Activated T-helper 9 cell treated with anti-CD3 and anti-CD28 coated beads, Interleukin-2, amount 50 U/mL, for 16 hours (primary cell): ENCODE measurements at places on chromosomes 5 and 9.

GRCh38 chr9:121301881-121302286 is 33.9 kb downstream of the GSN start:
- no peak for DNase-seq

GRCh38 chr5:53423724-53424123 is 56.7 kb upstream of the FST start:
- no peak for DNase-seq

DNA sequence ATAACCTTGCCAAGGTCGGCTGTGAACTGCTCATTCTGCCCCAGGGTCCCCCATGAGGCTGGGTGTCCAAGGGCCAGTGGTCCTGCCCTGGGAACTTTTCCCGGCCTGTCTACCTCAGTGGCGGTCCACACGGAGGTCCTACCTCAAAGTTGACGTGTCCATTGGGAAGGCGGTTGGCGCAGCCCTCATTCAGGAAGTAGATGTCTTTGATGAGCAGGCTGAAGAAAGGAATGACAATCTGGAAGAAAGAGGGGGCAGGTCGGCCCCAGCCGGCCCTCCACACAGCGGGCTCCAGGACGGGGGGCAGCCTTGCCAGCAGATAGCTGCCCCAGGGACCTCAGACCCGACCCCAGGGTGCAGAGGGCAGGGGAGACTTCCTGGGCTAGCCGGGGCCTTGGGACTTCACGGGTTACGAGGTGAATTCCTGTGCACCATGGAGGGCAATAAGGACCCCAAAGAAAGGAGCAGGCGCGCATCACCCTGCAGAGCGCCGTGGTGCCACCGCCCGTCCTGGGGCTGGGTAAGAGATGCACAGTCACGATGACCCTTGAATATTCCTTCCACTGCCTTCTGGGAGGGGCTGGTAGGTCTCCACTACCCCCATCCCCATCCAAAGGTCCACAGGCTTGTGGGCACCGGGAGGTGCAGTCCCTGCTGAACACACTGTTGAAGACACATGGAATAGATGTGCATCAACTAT is 42.9 kb upstream of the RNF130 start:
- no peak for DNase-seq

DNA sequence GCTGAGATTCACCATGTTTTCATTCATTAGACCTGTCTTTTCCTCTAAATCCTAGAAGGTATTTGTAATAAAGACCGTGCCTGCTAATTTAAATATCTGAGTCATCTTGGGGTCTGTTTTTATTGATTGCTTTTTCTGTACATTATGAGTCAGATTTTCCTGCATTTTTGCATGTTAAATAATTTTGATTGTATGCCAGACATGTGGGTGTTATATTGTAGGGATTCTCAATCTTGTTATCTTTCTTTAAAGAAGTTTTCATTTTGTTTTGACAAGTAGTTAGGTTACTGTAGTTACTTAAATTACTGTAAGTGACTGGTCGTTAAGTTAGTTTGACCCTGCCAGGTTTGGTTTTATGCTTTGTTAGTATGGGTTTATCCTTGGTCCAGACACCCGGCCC is 35.1 kb downstream of the EXOSC2 start:
- DNase-seq = no peak

- DNase-seq = no peak
Measured at GRCh38 chr5:119393201-119393691, 37.4 kb downstream of the TNFAIP8 start.

DNA sequence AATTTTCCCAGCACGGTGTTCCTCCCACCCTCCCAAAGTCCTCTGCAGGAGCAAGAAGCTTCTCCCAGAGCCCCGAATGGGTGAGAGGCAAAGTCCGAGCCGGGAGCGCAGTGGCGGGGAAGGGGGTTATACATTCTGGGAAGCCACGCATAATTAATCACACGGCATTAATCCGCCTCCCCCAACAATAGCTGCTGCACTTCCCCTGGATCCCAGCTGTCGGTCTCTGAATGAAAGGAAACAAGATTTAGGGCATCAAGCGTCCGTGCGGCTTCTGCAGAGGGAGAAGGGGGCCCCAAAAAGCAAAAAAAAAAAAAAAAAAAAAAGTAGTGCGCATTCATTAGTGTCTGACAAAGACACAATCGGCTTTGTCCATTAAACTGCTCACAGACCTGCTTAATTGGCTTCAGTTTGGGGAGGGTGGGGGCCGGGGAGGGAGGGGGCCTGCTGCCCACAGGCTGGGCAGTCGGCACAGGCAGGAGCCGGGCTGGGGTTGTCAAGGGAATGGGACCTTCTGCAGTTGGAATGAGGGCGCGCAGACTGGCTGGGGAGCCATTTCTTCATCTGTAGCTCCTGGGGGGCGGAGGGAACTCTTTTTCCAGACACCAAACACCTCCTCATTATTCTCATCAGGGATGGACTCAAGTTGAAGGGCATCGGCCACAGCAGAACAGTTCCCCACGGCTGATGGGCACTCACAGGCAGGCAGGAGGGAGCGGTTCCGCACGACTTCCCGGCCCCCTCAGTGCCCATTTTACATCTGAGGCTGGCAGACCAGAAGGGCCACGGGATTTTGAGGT is 3.4 kb downstream of the NOTCH1 start:
- DNase-seq = no peak

DNA sequence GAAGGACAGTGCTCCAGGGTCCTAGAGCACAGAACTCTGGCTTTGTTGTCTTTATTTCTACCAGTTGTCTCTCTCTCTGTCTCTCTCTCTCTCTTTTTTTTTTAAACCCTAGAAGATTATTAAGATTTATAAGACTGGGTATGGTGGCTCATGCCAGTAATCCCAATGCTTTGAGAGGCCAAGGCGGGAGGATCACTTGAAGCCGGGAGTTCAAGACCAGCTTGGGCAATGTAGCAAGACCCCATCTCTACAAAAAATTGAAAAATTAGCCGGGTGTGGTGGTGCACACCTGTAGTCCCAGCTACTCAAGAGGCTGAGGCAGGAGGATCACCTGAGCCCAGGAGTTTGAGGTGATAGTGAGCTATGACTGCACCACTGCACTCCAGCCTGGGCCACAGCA is 65.0 kb upstream of the ABL1 start:
- no peak for DNase-seq

GRCh38 chr5:73233461-73234203 is 60.6 kb downstream of the TMEM174 start:
- DNase-seq = no peak

- peak; percentile 69 for DNase-seq
Measured at GRCh38 chr9:114930056-114930812, at the start of gene TNFSF8. Gene TNFSF8 (minus strand): TSS chr9:114930591. CDS start chr9:114930303, 288 bp downstream.

- DNase-seq = no peak
Measured at GRCh38 chr9:128275198-128276007, at the start of gene GOLGA2. Gene GOLGA2 (minus strand): TSS chr9:128276007. CDS start chr9:128275976, 31 bp downstream.

DNA sequence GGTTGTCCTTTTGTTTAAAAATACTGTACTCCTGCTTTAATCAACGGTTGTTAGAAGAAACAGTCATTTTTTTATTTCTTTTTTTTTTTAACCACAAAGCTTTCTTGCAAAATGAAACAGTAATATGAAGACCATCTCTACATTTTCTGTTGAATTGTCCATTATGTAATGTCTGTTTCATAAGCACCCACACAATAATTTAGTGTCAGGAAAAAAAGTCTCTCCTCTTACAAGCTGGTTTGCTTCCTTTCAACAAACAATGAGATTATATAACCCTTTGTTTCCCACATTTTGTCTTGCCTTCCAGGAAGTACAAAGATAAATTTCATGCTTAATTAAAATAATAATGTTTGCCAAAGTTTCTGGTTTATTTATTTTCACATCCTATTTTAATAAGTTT is 16.7 kb downstream of the CTNNAL1 start:
- no peak for DNase-seq

DNA sequence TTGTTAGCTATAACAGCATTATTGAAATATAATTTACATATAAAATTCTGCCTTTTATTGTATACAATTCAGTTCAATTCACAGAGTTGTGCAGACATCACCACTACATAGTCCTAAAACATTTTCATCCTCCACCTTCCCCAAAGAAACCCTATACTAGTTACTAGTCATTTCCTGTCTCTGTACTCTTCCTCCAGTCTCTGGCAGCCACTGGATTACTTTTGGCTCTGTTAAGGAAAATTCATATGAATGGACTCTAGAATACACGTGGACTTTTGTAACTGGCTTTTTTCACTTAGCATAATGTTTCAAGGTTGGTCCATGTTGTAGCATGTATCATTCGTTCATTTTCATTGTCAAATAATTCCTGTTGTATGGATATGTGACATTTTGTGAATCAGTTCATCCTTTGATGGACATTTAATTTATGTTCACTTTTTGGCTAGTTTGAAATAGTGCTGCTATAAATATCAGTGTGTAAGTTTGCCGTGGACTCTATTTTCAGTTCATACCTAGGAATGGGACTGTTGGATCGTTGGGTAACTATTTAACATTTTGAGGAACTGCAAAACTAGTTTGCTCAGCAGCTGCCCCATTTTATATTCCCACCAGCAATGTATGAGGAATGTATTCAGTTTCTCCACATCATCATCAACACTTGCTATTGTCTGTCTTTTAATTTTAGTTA is 9.7 kb downstream of the ICE1 start:
- DNase-seq = no peak

DNA sequence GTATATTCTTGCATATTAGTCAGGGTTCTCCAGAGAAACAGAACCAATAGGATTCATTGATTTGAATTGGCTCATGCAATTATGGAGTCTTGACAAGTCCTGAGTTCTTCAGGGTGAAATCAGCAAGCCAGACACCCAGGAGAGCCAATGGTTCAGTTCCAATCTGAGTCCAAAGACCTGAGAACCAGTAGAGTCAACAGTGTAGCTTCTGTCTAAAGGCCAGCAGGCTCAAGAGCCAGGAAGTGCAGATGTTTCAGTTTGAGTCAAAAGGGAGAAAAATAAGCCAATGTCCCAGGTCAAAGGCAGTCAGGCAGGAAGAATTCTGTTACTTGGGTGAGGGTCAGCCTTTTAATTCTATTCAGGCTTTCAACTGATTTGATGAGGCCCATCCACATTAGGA is 37.8 kb upstream of the ANKRD34B start:
- DNase-seq = no peak

DNA sequence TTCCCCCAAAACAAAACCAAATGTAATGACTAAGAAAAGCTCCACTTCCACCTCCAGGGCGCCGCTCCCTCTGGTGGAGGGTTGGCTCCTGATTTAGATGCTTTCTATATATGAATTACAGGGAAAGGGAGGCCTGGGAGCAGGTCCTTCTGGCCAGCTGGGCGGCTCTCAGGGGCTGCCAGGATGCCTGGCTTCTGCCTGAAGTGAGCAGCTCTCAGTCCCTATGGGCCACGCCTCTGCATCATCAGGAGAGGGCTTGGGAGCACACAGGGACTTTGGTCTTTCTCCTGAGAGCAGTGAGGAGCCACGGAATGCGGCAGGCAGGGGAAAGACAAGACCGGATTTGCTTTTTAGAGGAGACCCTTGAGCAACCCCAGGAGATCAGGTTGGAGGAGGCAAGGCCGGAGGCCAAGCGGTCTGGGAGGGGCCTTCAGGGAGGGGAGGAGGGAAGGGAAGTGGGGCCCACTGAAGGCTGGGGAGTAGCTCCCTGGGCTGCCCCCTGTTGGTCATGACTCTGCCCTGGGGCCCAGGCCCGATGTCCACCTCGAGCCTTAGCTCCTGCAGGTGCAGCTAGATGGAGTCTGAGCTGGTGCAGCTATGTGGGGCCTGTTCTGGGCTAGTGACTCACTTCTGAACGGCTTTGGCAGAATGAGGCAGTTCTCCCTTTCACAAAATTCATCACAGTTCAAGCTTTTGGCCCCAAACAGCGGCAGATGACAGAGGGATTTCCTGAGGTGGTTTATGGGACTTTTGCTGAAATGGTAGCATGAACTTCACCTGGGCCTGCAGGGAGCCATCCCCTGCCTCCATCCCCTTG is 11.3 kb upstream of the GRHPR start:
- DNase-seq = no peak

- DNase-seq = no peak
Measured at GRCh38 chr9:99785010-99785590, 36.6 kb upstream of the NR4A3 start.

- no peak for DNase-seq
Measured at GRCh38 chr5:113446358-113446927, 11.7 kb upstream of the TSSK1B start.

DNA sequence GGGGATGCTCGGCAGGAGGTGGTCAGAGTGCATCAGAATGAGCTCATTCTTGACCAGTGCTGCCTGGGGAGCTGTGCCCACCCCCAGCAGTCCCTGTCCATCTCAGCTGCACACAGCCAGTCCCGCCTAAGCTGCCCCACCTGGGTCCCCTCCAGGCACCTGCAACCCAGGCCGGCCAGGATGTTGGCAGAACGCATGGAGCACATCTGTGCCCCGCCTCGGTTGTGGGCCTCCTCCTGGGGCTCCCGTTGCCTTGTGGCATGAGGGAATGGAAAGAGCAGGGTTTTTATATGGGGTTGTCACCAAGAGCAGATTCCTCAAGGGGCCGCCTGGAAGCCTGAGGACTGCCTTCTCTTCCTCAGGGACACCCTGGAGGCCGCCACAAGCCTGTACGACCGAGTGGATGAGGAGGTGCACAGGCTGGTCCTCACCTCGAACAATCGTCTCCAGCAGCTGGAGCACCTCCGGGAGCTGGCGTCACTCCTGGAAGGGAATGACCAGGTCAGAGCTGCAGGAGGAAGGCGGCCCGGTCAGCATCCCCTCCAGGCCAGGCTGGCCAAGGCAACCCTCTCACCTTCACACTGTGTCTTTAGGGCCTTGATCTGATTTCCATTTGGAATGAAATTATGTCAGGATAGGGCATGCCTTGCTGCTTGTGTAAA is 34.8 kb upstream of the LRRC14B start:
- no peak for DNase-seq

GRCh38 chr5:56588131-56588487 is 227.2 kb upstream of the MAP3K1 start:
- no peak for DNase-seq

- DNase-seq = no peak
Measured at GRCh38 chr5:30878296-30878695, 315.2 kb upstream of the CDH6 start.

DNA sequence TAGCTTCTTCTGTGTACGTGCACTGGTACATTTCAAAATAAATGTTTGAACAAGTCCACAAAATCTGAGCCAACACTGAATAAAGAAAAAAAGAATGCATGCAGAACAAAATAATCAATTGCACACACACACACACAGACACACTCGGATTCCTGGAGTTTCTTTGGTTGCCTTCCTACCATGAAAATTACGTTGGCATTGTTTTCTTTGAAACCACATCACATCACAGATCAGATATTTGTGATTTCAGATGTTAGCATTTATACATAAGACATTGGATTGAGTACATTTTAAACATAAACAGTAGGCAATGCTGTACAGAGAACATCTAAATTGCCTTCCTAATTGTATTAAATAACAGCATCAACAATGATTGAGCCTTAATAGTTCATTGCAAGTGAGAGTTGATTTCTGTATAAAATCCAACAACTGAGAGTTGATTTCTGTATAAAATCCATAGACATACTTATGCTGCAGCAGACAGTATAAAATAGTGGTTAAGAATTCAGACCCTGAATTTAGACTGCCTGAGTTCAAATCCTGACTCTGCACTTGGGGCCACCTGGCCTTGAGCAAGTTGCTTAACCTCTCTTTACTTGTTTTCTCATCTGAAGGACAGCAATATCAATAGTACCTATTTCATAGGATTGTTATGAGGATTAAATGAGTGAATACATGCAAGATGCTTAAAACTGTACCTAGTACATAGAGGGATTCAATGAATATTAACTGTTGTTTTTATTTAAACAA is 101.7 kb upstream of the IFNE start:
- DNase-seq = no peak
